ENCODE measurements at places on chromosomes 3 and 15. TPM values are rescaled to one million over a fixed set of nuclear protein-coding genes. Genes with fewer than 3 reads are reported as not detected.

The SI gene
- not detected for total RNA-seq

The PLIN1 gene
- not detected for total RNA-seq

The SLC12A1 gene
- total RNA-seq, result not detected

The TRANK1 gene
- total RNA-seq, result 8.2 TPM

The BFSP2 gene
- not detected for total RNA-seq

The PRR23C gene
- total RNA-seq, result not detected

The GOLGA6L9 gene
- 0.51 TPM for total RNA-seq

The ARPP21 gene
- not detected for total RNA-seq

The ERC2 gene
- total RNA-seq, result 1.1 TPM

The LMOD3 gene
- total RNA-seq, result not detected

The VWA5B2 gene
- total RNA-seq, result not detected

The MYZAP gene
- 45.7 TPM for total RNA-seq

The RASGRF1 gene
- total RNA-seq, result 0.51 TPM

The GDPGP1 gene
- total RNA-seq, result 9.2 TPM

The DNAJB11 gene
- 38.9 TPM for total RNA-seq

The KLF13 gene
- 21.4 TPM for total RNA-seq

The SAMMSON gene
- not detected for total RNA-seq

The CHRNA7 gene
- 0.38 TPM for total RNA-seq

The ZIC1 gene
- total RNA-seq, result not detected

The CPNE4 gene
- total RNA-seq, result not detected

Measured in dermis microvascular lymphatic vessel endothelial cell (primary cell).